ENCODE measurements at places on chromosomes 5 and 9.
A peak's percentile ranks its signal among the peaks of the same experiment; 100 is the strongest.

- DNase-seq = peak; percentile 30
Measured at GRCh38 chr5:142655339-142656267, 30.3 kb downstream of the FGF1 start.

DNA sequence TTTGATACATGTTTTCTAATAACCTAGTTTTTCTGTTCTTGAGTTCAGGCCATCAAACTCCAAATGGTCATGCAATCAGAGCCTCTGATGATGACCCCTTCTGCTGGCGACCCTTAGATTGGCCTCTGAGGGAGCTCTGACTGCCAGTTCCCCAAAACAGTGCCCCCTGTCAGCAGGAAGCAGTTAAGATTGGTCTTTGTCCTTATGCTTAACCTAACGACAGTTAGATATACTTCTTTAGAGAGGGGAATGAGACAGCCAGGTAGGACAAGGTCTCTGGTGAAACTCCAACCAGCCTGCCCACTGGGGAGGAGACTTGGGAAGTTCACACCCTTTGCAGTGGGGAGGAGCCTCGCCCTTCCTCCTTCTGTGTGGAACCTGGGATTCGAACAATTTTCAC is 390.4 kb upstream of the KIF2A start:
- DNase-seq = no peak

DNA sequence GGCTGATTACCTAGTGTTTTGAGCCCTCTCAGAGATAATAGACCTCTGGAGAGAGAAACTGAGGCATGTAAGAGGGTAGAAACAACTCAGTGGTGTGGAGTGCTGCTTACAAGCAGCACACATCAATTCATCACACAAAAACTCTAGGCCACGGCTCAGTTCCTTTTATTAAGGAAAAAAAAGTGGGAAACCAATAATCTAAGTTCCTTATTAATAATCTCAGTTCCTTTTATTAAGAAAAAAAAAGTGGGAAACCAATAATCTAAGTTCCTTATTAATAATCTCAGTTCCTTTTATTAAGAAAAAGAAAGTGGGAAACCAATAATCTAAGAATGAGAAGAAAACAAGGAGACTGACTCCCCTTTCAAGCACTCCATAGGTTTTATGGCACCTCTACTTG is 28.0 kb downstream of the TXNDC8 start:
- no peak for DNase-seq

DNA sequence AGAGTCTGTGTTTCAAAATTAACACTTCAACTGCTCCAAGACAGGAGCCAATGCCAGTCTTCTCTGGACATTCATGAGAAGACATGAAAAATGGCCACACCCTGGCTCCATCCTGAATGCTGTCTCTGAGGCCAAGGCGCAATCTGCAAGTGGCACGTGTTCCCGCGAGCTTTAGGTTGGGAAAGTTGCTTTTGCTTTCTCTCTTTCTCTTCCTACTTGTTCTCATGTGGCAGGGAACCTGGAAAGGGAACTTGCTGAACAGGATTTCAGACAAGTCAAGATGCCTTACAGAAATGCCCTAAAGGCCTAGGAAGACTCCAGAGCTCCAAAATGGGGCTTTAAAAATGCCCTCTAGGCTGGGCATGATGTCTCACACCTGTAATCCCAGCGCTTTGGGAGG is 91.9 kb upstream of the OTULINL start:
- DNase-seq = no peak

DNA sequence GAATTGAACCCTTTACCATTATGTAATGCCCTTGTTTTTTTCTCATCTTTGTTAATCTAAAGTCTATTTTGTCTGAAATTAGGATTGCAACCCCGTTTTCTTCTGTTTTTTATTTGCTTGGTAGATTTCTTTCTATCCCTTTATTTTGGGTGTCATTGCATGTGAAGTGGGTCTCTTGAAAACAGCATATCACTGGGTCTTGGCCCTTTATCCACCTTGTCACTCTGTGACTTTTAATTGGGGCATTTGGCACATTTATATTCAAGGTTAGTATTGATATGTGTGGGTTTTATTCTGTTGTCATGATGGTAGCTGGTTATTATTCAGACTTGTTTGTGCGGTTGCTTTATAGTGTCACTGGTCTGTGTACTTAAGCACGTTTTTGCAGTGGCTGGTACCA is 117.4 kb upstream of the MARCHF11 start:
- DNase-seq = no peak

GRCh38 chr9:14209399-14210345 is 104.3 kb downstream of the NFIB start:
- DNase-seq = no peak

- no peak for DNase-seq
Measured at GRCh38 chr5:171481571-171482433, 62.4 kb downstream of the FGF18 start.

DNA sequence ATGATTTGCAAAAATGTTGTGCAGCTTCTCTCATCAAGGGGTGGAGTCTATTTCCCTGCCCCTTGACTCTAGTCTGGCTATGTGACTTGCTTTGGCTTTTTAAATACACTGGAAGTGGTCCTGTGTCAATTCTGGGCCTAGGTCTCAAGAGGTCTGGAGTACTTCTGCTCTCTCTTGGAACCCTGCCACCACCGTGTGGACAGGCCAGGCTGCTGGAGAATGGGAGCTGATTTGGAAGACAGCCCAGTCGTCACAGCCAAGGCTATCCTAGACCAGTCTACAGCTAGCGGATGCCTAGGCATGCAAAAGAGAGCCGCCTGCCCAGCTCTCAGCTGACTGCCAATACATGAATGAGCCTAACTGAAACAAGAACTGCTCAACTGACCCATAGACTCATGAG is 56.7 kb upstream of the CLINT1 start:
- DNase-seq = no peak

- DNase-seq = no peak
Measured at GRCh38 chr5:140143521-140144258, 18.0 kb downstream of the IGIP start.

- no peak for DNase-seq
Measured at GRCh38 chr5:80234116-80234948, 21.5 kb downstream of the SERINC5 start.

DNA sequence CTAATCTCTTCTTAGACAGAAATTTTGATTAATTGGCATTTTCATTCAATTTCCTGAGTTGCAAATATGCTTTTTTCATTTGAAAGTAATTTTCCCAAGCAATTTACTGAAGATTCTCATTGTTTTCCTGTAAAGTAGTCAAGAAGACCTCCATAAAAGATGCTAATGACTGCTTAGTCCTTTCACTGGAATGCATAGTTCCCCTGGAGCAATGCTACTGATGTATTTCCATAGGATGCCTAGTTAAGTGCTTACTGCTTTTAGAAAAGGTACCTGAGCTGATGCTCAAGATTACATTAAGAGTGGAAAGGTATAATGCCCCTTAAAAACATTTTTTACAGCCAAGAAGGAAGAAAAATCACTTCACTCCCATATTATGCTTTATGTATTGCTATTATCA is 109.2 kb upstream of the EMB start:
- no peak for DNase-seq

- DNase-seq = no peak
Measured at GRCh38 chr9:38343037-38343436, 49.5 kb upstream of the ALDH1B1 start.

- DNase-seq = no peak
Measured at GRCh38 chr9:15999422-16000339, 446.8 kb downstream of the CCDC171 start.

DNA sequence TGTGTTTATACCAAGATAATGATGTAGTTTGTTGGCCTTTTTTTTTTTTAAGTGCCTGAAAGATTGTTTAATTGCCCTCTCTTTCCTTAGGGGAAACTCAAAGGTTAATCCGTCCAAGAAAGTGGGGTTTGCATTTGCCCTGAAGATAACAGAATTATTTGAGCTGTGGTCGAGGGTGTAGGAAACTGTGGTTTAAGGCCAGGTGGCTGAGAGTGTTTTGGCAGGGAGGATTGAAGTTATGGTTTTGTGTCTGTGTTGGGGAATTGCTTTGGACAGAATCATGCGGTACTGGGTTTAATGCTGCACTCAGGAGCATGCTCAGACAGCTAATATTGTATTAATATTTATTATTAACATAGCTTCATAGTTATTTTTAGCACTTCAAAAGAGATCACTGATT is 509.8 kb downstream of the EBF1 start:
- DNase-seq = no peak

DNA sequence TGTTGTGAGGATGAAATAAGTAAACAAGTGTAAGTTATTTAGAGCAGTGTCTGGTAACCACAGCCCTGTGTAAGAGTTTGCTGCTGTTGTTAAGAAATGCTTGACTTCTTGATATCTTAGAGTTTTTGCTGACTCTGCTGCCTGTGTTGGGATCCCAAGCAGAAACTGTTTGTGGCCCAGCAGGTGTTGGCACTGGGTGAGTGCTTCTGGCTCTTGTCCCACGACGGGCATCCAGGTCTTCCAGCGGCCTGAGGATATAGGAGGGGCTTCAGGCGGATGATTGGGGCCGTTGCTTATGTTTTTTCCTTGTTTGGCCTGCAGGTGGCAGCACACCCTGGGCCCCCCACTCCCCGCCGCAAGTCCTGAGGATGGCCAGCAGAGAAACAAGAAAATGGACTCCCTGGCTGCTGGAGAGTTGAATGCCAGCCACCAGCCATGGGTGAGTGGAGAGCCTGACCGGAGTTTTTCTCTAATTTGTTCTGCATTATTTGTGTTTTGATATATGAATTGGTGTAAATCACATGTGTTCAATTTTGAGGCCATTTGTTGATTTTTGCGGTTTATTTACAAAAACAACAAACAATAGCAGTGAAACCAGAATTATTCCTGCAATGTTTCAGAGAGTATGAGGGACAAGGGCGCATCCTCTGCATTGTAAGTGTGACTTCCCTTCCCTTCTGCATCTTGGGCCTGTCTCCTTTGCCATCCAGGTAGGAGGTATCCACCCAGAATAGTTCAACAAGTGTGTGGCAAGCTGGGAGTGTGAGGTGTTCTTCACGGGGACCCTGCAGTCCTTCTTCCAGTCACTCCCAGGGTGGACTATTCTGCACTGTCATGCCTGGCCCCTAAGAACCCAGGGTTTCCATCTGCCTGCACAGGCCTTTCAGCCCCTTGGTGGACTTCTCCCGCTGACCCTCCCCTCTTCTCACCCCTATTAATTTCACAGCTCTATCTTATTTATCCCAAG is 50.3 kb downstream of the SLC22A5 start:
- DNase-seq = peak; percentile 47

DNA sequence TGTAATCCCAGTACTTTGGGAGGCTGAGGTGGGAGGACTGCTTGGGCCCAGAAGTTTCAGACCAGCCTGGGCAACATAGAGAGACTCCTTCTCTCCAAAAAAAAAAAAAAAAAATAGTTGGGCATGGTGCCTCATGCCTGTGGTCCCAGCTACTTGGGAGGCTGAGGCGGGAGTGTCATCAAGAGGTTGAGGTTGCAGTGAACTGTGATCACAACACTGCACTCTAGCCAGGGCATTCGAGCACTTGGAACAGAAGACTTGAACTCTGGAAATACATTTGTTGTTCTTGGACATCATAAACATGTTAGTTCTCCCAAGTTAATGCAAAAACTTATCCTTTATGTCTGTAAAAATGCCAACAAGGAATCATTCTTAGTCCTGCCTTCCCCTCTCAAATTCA is 29.6 kb downstream of the EHMT1 start:
- DNase-seq = no peak

DNA sequence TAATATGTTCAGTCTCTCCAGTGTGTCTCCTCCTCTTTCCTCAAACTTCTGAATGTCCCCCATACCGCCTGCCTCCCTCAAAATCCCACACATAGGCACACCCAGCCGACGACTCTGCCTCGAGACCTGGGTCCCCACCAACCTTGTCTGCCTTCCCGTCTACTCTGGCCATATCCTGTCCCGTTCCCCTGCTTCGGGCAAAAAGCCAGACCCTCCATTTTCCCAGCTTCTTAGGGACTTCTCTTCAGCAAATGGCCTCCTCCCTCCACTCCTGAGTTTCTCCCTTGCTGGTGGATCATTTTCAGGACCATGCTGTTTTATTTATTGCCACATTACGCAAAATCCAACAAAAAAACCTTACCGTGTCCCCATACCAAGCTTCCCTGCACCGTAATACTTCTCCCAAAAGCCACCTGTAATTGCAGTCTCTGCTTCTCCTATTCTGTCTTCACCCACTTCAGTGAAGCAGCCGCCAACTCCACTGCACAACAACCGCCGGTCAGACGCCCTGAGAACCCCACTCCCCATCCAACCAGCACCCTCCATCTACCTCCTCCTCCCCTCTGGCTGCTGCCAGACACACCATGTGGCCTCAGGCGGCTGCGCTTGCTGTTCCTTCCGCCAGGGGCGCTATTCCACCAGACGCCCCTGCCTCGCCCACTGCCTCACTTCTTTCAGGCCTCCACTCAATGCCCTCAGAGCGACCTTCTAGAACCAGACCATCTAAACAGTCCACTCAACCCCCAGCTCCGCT is 117.0 kb downstream of the TRPM6 start:
- DNase-seq = peak; percentile 4

DNA sequence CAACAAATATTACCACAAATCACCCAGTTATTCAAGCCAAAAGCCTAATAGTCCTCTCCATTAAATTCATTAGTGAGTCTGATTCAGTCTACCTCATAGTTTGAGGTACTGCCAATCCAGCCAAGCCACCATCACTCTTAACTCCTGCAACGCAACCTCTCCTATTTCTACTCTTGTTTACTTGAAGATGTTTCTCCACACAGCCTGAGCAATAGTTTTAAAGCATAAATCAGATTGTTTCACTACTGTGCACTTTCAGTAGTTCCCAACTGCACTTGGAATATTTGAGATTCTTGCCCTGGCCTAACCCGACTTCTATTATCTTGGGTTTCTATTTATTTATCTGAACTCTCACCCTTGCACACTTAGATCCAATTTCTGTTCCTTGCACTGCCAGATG is 85.5 kb downstream of the YIPF5 start:
- no peak for DNase-seq

- no peak for DNase-seq
Measured at GRCh38 chr5:15010936-15011335, 139.4 kb upstream of the ANKH start.

- DNase-seq = no peak
Measured at GRCh38 chr5:127582773-127583370, 65.4 kb downstream of the PRRC1 start.

DNA sequence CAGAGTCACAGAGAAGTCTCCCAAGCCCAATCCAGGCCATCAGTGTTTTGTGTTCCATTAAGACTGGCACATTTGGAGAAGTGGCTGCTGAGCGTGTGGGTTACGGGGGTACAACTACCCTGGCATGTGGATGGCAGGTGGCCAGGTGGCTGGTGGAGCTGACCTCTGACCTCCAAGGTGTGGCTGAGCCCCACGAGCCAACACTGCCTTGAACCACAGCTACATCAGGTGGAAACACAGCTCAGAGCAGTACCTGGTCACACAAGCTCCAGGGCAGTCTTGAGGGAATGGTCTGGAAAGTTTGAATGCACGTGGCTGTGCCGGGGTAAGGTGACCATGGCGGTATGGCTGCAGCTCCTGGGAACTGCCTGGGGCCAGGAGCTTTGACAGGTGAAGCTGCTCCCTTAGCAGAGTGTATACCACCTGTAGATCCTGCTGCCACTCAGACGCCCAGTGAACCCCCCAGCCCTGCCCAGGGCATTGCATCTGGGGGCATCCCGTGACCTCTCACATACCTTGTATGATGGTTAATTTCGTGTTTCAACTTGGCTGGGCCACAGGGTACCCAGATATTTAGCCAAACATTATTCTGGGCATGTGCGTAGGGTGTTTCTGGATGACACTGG is 207.9 kb downstream of the GADD45G start:
- no peak for DNase-seq

GRCh38 chr5:133750856-133751255 is 138.5 kb upstream of the FSTL4 start:
- no peak for DNase-seq

GRCh38 chr5:146646441-146646840 is 130.5 kb upstream of the GPR151 start:
- DNase-seq = no peak
